ENCODE measurements at places on chromosomes 7 and 10. TPM values are rescaled to one million over a fixed set of nuclear protein-coding genes. Genes with fewer than 3 reads are reported as not detected.

SPDYE2B gene
- not detected for polyA plus RNA-seq

TMEM209 gene
- 4.5 TPM for polyA plus RNA-seq

ADAMTS14 gene
- polyA plus RNA-seq: 0.14 TPM

GPR15LG gene
- not detected for polyA plus RNA-seq

CCDC3 gene
- polyA plus RNA-seq: 2.2 TPM

TMED4 gene
- 47.4 TPM for polyA plus RNA-seq

SLC37A3 gene
- 10.9 TPM for polyA plus RNA-seq

DNA sequence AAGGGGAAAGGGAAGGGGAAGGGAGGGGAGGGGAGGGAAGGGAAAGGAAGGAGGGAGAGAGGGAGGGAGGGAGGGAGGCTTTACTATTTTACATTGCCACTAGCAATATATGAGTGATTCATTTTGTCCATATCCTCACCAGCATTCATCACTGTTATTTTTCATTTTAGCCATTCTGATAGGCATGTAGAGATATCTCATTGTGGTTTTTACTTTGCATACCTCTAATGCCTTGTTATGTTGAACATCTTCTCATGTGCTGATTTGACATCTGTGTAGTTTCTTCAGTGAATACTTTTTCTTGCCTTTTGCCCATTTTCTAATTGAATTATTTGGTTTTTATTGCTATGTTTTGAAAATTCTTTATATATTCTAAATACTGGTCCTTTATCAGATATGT lies 52.7 kb downstream of the GCC1 start:
- no peak for DNase-seq

GRCh38 chr7:150313870-150314269 lies 9.3 kb upstream of the LRRC61 start:
- DNase-seq: no peak

GRCh38 chr7:124813994-124814798 lies 48.6 kb upstream of the GPR37 start:
- no peak for DNase-seq

GRCh38 chr7:117707080-117707479 lies 166.2 kb downstream of the CTTNBP2 start:
- DNase-seq: no peak

DNA sequence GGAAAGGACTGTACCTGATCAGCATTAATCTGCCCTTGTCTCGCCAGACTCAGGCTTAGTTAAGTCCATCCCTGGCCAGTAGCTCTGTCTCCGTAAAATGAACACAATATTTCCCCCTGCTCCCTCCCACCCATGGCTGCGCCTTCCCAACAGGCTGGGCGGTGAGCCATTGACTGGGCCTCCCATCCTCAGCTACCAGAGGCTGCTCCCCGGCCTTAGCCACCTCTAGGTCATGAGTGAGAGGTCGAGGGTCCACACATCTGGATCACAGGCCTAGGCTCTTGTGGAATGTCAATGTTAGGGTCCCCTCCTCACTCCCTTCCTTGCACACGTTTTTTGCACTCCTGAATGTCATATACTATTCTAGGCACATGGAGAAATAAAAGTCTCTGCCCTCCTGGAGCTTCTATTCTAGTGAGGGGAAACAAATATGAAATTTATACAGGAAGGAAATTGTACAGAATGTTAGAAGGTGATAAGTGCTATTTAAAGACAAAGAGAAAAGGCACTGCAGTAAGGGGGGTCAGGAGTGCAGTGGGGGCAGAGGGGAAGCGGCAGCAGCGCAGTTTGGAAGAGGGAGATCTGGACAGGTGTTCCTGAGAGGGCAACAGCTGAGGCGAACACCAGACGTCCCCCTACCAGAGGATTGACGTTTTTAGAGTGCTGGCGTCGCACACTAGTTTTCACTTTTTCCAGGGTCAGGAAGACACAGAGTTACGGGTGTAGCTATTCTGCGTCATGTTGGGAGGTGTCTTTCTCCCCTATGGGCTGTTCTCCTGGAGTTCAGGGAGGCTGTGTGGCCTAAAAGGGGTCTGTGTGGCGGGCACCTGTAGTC lies 17.2 kb upstream of the EIF5AL1 start:
- no peak for DNase-seq

DNA sequence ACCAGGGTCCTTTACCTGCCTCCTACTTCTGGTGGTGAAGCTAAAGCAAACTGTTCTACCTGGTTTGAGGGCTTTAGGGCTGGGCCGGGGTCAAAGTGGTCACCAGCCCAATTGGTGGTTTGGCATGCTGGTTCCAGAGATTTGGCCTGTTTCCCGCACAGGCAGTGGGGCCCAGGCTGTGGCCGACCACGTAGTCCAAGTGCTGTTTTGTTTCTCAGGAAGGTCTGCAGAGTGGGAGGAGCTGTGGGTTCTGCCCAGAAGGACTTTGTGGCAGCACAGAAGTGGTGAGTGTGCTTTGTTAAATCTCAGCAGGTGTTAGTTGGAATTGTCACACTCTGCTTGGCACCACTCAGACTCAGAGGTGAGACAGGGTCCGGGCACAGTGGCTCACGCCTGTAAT lies 85.8 kb downstream of the MKX start:
- no peak for DNase-seq

Data from liver (tissue), 10 donors.